ENCODE measurements at places on chromosomes 13 and 19.
A peak's percentile ranks its signal among the peaks of the same experiment; 100 is the strongest.

DNA sequence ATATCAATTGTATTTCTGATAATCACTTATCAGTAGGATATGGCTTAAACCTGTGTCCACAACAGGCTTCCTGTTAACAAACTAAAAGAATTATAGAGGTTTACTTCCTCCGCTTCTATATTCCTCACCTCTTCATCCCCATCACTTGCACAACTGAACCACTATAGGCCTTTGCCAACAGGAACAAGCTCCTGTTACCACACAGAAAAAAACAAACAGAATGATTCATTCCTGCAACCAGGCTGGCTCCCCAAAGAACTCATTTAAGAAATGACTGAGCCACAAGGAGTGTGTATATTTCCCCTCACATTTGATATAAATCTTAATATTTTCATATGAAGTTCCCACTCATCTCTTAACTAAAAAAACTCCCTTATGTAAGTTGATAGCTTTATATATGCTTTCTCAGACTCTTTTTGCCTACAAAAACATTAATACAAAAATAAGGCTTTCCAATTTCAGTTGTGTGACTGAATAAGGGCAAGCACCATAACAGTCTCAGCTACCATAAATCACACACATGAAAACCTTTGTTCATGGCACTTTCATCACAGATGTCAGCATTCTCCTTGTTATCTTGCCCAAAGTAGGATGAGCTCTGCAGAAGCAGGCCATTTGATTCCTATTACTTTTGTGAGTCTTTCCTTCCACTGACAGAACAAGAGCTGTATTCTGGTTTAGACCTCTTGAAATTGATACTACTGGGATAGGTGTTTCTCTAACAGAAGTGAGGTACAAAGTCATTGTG, 366.8 kb downstream of the SLITRK1 start:
- DNase-seq, result no peak

DNA sequence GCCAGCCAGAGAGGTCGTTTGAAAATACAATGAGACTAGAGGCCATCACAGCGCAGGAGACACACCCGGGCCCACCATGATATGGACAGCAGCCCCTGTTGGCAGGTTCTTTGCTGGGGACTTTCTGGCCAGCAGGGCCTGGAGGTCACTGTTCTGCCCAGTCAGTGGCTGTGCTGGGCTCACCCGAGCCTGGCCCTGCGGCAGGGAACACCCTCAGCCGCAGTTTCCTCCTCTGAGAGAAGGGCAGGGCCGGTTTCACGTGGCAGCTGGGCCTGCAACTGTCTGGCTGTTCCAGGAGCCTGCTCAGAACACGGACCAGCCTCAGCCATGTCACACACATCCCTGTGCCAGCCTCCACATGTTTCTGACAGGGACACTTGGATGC, 39.4 kb downstream of the ADPRHL1 start:
- DNase-seq, result peak; percentile 78

- peak; percentile 78 for DNase-seq
These were observed 8.8 kb upstream of the CACNG6 start for GRCh38 chr19:53982611-53983010.

DNA sequence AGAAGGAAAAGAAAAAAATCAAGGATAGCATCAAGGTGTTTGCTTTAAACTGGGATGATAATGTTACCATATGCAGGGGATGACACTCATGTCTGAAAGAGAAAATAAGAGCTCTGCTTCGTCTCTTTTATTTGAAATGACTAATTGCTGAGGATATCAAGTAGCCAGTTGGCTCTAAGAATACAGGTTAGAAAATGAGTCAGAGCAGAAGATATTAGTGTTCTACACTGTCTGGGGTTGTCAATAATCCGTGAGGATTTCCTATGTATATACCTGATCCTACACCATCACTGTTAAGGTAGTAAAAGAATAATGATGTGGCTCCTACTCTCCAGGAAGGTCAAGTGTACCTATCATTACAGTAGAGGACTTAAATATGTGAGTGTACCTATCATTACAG, 562.5 kb downstream of the GPC6 start:
- DNase-seq, result no peak

GRCh38 chr13:31209172-31209840, 9.5 kb downstream of the B3GLCT start:
- DNase-seq, result peak; percentile 83

- DNase-seq, result no peak
These were observed 66.1 kb downstream of the SLC10A2 start for GRCh38 chr13:103000157-103000556.

- peak; percentile 99 for DNase-seq
These were observed at the start of gene SERTAD3 for GRCh38 chr19:40444000-40444824. Gene SERTAD3, minus strand, starts transcription at chr19:40444335. Its CDS starts 2,255 bp downstream, at chr19:40442080.

- DNase-seq, result peak; percentile 72
These were observed 13.6 kb downstream of the POLR2E start for GRCh38 chr19:1081301-1082164.

- peak; percentile 50 for DNase-seq
These were observed 24.1 kb downstream of the MCF2L start for GRCh38 chr13:112992931-112993680.

GRCh38 chr13:29878101-29878500, 27.7 kb upstream of the UBL3 start:
- no peak for DNase-seq

- DNase-seq, result no peak
These were observed 63.2 kb upstream of the RGCC start for GRCh38 chr13:41394166-41394565.

- DNase-seq, result no peak
These were observed 77.8 kb downstream of the TUBGCP3 start for GRCh38 chr13:112510002-112510780.

DNA sequence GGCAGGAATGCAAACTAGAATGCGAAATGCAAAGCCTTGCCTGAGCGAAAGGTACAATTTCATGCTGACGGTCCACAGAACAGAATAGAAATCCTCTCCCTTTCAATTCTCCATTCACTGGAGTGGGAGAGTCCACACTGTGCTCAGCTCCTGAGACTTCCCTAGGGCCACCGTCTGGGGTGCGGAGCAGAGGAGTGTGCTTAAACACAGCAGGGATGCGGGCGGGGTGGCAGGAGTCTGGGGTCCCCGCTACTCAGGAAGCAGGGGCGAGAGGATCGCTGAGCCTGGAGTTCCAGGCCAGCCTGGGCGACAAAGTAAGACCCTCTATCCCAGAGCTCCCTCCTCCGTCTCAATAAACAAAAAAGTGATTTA, 552 bp upstream of the ZNF816 start:
- no peak for DNase-seq

DNA sequence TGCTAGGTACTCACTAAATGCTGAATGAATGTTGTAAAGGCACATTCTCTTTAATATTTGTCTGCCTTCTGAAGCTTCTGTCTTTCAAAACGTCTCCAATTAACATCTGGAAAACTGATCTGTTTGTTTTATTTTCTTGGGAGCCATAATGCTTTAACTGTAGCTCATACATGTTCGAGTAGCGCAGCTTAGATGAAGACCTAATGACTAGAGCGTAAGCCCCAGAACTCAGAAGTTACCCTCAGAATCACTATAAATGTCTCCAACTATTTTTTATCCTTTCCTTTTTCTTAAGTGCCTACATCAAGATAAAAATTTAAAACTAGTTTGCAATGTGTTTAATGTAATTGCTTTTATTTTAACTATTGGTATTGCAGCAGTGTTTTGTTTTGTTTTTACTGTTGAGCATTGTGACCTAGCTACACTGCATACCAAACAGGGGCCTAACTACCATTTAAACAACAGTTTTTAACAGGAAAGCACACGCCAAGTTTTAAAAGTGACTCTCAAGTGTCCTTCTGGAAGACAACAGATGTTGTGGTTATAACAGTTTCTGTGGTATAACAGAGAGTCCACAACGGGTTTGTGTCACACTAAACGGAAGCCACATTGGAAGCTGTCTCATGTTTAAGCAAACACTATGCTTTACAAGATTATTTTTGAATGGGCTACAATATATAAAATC, 42.0 kb downstream of the MRPL57 start:
- no peak for DNase-seq

- DNase-seq, result no peak
These were observed 628 bp downstream of the MRPL34 start for GRCh38 chr19:17306285-17306714.

GRCh38 chr13:100389617-100390016, 199.0 kb downstream of the GGACT start:
- DNase-seq, result peak; percentile 60

DNA sequence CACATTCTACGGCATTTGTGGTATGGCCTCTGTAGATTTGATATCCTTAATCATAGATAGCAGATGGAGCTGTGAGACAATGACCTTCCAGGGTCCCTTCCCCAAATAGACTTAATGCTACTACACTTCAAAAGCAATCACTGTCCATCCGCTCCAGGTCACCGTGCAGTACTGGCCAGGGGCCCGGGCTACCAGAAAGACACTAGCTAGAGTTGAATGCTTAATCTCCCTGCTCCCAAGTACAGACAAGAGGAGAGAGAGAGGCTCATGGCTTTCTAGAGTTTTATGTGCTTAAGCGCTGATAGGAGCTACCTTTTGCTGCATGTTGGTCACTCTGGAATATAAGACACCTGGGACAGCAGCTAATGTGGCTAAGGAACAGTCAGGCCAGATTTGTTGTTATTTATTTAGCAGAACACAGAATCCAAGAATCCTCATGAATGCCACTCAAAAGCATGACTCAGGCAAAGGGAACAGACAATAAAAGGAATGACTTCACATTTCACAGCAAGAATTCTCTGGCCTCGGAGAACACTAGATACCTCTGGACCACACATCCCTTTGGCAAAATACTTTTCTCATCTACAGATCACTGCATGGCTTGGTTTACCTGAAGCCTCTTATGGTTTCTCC, 165.0 kb downstream of the LACC1 start:
- DNase-seq, result no peak

- no peak for DNase-seq
These were observed 440.3 kb downstream of the IRS2 start for GRCh38 chr13:109346060-109346459.

- no peak for DNase-seq
These were observed 39.6 kb downstream of the LTBP4 start for GRCh38 chr19:40640744-40641143.

GRCh38 chr13:110669036-110669435, 36.9 kb downstream of the CARS2 start:
- no peak for DNase-seq

GRCh38 chr13:100245104-100245503, 156.2 kb downstream of the PCCA start:
- DNase-seq, result no peak

- DNase-seq, result no peak
These were observed 7.8 kb downstream of the DIAPH3 start for GRCh38 chr13:60155978-60156377.

- peak; percentile 86 for DNase-seq
These were observed 20.6 kb upstream of the USP29 start for GRCh38 chr19:57099199-57099661.
